Right renal cortex interstitium (tissue), 3 donors: ENCODE measurements at places on chromosomes 2 and 18. TPM values are rescaled to one million over a fixed set of nuclear protein-coding genes. Genes with fewer than 3 reads are reported as not detected.

GRCh38 chr2:86621280-86621943 lies 2.3 kb downstream of the RNF103 start:
- DNase-seq = no peak

DNA sequence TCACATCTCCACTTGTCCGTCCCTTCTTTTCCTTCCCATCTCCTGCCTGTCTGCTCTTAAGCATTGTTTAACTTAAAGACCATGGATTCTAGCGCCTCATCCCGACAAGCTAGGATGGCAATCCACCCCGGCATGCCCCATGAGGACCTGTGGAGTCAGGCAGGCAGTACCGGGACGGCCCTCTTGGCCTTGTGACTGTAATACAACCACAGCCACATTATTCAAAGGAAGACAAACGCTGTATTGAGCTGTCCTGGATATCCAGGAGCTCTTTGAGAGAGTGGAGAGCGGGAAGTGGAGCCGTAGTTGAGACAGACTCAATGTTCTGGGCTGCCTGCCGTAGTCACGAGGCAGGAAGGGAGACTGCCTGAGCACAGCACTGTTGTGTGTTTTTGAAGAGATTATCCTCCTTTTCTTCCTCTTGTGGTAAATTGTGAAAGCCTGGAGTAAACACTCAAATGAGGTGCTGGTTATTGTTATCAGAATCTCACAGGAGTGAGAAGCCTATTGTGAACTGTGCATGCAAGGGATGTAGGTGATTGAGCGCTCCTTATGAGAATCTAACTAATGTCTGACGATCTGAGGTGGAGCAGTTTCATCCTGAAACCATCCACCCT lies 929.8 kb upstream of the CNTNAP5 start:
- DNase-seq = no peak

The AQP12B gene
- polyA plus RNA-seq = 1.4 TPM

The GKN2 gene
- polyA plus RNA-seq = not detected

DNA sequence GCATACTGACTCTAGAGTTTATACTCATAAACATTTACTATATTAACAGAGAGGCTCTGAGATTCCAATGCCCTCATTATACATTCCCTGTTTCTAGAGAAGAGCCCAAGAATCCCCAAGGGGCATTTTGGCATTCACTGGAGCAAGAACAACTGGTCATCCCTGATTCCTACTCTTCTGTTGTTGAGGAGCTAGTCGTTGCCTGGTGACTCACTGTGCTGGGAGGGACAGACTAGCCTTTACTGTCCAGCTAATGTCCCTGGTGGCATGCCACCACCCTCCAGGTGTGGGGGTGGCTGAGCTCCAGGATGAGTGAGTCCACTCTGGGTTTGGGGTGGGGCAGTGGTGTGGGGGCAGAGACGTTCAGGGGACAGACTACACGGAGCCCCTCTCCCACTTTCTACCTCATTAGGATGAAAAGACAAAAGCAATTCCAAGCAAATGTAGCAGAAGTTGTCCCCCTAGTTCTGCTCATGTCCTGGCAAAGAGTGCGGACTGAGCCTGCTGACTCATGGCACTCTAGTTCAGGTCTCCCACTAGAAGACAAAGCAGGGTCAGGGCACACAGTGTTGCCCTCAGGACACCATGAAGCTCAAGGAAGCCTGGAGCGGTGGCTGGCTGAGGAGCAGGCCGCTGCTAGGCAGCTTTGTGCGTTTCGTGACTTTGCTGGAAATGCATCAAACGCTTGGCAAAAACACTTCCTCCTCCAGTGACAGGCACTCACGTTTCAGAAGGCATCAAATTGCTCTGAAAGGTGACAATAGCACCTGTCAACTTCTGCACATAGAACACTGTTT lies 49.4 kb downstream of the RHOB start:
- DNase-seq = no peak

GRCh38 chr2:189657867-189658266 lies 3.4 kb upstream of the ASNSD1 start:
- DNase-seq = no peak

DNA sequence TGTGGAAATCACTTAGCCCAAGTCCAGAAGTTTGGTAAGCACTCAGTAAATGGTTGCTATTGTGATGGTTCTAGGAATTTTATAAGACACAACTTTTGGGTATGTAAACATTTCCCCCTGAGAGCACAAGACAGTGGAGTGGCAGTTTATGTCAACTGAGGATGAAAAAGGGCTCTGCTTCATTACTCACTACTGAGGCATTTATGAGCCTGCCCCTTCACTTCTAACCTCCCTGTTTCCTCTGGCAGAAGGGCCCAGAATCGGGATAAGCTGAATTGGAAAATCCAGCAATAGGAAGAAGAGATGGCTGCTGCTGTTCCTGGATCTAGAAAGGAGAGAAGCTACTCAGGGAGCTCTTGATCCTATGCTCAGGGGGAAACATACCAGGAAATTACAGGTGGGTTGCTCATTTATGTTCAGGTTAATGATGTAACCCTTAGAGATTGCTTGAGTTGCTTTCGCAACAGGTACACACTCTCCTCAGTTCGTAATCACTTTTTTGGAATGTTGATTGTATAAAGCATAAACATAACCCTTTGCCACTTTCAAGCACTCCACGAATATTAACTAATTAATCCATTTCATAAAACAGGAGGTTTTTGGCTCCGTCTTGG lies 46.3 kb downstream of the ADCYAP1 start:
- no peak for DNase-seq

DNA sequence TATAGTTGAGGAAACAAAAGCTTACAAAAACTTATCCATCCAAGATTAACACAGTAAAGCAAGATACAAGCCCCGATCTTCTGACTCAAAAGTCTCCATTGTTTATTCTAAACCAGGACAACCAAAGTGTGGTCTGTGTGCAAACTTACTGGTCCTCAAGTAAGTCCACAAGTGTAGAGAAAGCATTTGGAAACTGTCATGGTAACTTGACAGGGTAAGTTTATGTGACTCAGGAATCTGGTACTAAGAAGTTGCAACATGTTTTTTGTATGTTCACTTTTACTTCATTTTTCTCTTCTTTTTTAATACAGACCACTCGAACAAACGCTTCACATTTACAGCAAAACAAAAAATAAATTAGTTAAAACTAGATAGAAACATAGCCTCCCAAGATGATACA lies 9.4 kb downstream of the MBD2 start:
- no peak for DNase-seq

- DNase-seq = no peak
Observed at GRCh38 chr18:7662866-7663265, 95.8 kb downstream of the PTPRM start.

DNA sequence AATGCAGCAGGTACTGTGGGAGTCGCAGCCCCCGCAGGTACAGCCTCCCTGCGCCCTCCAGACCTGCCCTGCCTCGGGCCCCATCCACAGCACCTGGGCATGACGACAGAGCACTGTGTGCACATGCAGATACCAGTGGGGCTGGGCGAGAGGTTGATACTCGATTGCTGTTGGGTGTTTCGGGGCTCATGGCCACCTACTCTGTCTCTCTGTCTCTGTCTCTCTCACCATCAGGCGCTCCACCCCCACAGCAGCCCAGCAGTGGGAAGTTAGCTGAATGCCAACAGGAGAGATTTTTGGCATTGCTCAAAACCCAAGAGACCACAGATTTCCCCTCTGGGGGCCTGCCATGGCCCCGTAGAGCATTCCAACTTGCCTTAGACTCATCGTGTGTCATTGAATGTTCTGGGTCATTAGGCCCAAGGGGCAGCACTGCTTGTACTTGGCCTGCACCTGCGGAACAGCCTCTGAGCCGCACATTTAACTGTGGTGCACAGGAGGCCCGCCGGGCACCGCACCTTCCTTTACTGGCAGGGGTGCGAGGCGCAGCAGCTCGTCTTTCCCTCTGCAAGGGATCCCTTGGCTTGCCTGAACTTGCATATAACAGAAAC lies 18.8 kb downstream of the KCNIP3 start:
- DNase-seq = no peak
